Left colon (tissue), 2 donors: ENCODE measurements at places on chromosomes 13 and 19. TPM values are rescaled to one million over a fixed set of nuclear protein-coding genes. Genes with fewer than 3 reads are reported as not detected.

DNA sequence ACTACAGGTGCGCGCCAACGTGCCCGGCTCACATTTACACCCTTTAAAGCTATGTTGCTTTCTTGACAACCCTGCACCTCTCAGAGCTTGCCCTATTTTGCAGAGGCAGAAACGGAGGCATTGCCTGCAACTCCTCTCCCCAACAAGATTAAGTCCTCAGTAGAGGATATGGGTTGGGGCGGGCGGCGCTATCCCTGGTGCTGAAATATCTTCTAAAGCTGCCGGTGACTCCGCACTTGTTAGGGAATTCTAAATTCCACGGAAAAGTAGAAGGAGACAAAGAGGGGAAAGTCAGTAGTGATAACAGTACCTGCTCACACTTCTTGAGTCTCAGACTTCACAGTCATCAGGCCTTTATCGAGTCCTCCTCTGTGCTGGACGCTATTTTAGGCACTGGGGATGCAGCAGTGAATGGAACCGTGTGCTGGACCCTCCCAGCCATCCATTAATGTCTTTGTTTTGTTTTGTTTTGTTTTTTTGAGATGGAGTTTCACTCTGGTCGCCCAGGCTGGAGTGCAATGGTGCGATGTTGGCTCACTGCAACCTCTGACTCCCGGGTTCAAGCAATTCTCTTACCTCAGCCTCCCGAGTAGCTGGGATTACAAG lies 18.0 kb downstream of the SLC5A5 start:
- no peak for DNase-seq

DNA sequence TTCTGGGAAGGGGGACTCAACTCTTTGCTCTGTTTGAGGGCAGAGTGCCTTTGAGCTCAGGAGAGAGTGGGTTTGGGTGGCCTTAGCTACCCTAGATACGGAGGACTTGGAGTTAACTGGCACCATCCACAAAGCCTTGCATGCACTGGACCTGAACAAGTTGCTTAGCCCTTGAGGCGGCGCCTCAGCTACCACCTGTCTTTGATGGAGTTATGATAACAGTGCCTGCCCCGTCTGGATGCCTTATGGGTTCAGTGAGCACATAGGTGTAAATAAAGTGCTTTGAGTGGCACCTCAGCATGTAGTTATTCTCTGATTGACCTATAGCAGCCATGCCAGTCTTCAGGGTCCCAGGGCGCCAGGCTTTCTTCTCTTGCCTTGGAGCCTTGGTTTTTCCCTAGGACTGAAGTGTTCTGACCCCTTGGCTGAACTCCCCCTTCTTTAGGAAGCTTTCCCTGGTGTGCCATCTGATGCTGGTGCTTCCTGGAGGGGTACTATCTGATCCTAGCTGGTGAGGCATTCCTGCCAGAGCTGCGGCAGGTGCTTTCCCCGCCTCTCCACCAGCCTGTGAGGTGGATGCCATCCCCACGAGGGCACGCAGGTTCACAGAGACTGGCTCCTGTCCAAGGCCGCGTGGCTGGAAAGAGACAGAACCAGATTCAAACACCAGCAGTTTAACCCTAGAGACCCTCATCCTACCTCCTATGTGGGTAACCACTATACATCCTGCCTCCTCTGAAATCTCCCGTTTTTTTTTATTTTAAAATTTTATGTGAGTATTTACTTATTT lies 5.8 kb downstream of the BCKDHA start:
- DNase-seq, result no peak

GRCh38 chr19:5022066-5022860 lies 53.4 kb downstream of the KDM4B start:
- DNase-seq, result no peak

ZNF578 gene
- 0.42 TPM for total RNA-seq

TRPC4 gene
- 0.24 TPM for total RNA-seq
